ENCODE measurements at places on chromosomes 1 and 21.
A peak's percentile ranks its signal among the peaks of the same experiment; 100 is the strongest.

DNA sequence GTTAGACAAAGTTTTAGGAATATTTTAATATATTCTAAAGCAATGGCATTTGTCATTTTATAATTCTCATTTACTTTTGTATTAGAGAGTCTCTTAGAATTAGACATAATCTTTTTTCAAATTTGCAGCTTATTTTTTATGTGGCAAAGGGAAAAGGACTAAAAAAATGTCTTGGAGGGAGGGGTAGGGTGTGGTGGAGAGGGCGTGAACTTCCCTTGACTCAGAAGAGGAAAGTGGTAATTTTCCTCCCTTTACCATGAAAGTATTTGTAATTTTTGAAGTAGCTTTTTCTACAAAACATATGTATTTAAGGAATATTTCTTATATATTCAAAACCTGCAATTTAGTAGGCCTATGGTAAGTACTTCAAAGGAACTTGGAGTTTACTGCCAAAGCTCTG is 6.9 kb upstream of the RABGAP1L start:
- DNase-seq = no peak

DNA sequence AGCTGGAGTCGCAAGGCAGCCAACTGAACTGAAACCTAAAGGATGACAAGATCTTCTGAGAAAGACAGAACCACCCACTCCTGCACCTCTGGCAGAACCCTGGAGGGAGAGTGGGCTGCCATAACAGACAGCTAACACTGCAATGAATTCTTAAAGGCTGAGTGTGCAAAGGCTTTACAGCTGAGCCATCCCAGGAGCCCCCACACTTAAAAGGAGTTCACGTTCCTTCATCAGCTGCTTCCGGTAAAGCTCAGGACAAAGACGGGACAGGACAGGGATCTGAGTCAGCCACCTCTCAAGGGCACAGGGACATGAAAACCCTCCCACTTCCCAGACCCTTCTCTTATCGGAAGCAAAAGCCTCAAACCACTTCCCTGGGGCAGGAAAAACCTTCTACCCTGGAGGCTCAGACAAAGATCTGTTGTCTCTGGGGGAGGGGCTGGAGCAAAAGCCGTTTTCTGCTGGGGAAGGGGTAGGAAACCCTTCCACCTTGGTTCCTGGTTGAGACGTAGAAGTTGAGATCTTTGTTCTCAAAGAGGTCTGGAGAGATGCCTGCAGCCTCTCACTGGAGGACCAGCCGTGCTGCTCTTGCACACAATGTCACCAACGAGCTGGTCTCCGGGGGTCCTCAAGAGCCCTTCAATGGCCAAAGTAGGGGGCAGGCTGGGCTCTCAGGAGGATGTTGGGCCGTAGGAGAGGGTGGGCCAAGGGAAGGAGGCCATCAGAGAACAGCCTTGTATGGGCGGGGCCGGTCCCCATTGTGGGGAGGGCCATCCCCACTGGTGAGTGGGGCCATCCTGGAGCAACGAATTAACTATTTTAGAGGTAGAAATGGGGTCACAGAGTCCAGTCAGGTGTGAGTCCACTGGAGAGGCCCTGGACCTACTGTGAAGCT is 452.4 kb downstream of the PTPRU start:
- no peak for DNase-seq

GRCh38 chr1:17819129-17819802 is 64.1 kb downstream of the ACTL8 start:
- no peak for DNase-seq

DNA sequence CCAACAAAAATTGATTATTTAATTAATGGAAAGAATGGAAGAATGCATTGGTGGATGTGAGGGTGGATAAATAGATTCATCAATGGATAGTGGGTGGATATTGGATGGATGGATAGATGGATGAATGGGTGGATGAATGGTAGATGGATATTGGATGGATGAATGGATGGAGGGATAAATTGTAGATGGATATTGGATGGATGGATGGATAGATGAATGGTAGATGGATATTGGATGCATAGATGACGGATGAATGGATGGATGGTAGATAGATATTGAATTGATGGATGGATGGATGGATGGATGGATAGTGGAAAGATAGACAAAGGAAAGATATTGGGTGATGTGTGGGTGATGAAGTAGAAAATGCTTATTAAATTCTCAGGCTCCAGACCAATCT is 123.6 kb upstream of the KAZN start:
- DNase-seq = no peak

- DNase-seq = no peak
These were observed 610.7 kb downstream of the PLPP3 start for GRCh38 chr1:55968661-55969060.

DNA sequence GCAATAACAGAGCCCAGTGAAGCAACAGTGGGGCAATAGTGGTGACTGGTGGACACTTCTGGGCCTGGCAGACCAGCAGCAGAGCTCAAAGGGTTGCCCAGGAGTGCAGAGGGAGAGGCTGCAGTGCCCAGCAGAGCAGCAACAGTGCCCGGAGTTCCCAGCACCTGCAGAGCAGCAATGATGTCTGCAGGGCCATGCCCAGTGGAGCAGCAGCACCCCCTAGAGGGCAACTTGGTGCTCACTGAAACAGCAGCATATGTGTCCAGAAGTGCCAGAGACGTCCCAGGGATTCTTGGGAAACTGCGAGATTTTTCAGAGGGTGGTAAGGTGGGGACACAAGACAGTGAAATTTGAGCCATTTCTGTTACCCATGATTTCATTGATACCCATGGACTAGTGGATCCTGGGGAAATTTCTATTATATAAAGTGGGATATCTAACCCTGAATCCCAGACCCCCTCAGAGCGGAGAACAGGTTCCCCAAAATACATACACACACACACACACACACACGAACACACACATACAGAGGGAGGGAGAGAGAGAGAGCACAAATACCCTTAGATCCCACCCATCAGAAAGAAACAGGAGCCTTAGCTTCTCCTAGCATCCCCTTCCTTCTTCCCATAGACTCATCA is 156.9 kb upstream of the GJB5 start:
- peak; percentile 34 for DNase-seq

GRCh38 chr1:27391511-27392095 is 819 bp upstream of the GPR3 start:
- no peak for DNase-seq

GRCh38 chr1:221696718-221697461 is 45.0 kb downstream of the DUSP10 start:
- DNase-seq = no peak

DNA sequence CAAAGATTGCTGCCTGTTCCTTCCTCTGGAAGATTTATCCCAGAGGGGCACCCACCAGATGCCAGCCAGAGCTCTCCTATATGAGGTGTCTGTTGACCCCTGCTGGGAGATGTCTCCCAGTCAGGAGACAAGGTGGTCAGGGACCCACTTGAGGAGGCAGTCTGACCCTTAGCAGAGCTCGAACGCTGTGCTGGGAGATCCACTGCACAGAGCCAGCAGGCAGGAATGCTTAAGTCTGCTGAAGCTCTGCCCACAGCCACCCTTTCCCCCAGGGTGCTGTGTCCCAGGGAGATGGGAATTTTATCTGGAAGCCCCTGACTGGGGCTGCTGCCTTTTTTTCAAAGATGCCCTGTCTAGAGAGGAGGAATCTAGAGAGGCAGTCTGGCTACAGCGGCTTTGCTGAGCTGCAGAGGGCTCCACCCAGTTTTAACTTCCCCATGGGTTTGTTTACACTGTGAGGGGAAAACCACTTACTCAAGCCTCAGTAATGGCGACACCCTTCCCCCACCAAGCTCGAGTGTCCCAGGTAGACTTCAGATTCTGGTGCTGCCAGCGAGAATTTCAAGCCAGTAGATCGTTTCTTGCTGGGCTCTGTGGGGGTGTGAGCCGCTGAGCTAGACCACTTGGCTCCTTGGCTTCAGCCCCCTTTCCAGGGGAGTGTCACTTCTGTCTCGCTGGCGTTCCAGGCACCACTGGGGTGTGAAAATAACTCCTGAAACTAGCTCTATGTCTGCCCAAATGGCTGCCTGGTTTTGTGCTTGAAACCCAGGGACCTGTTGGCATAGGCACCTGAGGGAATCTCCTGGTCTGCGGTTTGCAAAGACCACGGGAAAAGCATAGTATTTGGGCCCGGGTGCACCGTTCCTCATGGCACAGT is 51.1 kb upstream of the PDC start:
- no peak for DNase-seq
